ENCODE measurements at places on chromosomes 1 and 21.

DNA sequence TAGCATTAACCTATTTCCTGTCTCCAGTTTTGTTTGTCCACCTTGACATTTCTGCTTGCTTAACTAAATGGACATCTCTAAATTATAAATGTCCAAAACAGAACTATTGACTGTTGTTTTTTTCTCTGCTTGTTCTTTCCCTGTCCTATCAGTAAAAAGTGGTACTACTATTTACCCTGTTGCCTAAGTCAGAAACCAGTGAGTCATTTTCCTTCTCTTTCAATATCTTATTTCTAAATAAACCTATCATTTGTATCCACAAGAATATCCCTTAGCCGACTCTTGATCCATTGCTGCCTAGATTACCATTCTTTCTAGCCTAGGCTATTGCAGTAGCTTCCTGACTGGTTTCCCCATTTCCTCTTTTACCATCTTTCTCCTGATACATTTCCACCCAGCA is 22.5 kb downstream of the MIER1 start:
- DNase-seq: no peak

- DNase-seq: no peak
Observed at GRCh38 chr1:1032424-1032823, 12.5 kb downstream of the AGRN start.

DNA sequence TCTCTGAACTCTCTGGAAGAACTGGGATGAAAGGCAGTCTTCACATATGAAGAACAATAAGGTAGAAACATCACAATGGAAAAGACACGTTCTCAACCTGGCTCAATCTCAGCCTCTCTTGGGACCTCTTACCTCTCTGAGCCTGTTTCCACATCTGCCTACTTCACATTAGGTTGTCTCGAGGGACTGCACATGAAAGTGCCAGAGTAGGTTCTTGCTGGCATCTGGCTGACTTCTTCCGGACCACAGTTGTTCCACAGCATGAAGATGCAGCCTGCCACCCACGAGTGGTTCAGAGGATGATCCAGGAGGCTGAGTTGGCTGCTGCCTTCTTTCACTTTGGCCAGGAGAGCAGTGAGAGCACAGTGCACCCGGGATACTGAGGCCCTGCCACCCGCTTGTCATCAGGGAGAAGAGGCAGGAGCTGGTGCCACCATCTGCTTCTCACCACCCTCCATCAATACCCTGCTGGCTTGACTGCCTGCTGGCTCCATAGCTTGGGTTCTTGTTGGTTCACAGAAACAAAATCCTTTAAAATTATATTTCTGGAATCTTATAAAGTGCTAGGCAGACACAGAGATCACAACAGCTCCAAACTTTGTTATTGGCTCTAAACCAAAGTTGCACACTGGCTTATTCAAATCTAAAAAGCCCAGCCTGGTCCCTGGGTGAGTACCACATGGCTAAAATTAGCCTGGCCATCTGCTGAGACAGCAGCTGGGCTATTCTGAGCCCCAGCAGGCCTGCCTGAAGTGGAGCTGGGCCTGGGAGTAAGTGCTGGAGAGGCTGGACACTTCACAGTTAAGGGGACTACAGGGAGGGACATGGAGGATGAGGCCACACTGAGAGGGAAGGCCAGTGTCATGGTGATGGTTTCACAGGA is 46.9 kb upstream of the LIN9 start:
- DNase-seq: no peak

DNA sequence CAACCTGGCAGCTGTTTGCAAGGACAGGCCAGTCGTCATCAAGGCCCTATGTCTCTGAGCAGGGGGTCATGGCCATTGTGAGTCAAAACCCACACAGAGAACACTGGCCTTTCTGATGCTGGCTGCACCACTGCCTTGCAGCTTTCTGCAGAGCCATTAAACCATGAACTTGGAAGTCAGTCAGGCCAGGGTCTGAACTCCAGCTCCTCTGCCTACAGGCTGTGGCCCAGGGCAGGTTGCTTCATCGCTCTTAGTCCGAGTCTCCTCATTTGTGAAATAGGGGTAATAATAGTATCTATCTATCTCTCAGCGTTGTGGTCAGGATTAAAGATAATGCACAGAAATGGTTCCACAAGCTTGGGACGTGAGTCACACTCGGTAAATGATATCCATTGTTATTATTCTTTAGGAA is 35.8 kb upstream of the HIVEP3 start:
- no peak for DNase-seq

GRCh38 chr1:101073836-101074235 is 48.3 kb upstream of the DPH5 start:
- DNase-seq: no peak

- no peak for DNase-seq
Observed at GRCh38 chr1:53110370-53111072, 31.9 kb downstream of the SLC1A7 start.

DNA sequence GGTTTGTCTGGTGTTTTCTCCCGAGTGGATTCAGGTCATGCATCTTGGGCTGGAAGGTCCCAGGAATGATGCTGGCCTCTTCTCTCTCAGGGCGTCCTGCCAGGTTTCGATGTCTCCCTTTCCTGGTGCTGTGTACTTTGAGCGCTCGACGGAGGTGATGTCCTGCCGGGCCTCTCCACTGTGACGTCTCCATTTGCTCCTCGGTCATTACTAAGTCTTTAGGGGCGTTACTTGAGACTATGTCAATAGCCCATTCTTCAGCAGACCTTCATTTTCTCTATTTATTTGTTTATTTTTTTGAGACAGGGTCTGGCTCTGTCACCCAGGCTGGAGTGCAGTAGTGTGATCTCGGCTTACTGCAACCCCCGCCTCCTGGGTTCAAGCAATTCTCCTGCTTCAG is 37.2 kb upstream of the TNFRSF1B start:
- no peak for DNase-seq

- DNase-seq: peak; percentile 32
Observed at GRCh38 chr1:114979278-114979891, 50.2 kb upstream of the TSHB start.

- no peak for DNase-seq
Observed at GRCh38 chr1:30822966-30823581, 65.5 kb upstream of the LAPTM5 start.

DNA sequence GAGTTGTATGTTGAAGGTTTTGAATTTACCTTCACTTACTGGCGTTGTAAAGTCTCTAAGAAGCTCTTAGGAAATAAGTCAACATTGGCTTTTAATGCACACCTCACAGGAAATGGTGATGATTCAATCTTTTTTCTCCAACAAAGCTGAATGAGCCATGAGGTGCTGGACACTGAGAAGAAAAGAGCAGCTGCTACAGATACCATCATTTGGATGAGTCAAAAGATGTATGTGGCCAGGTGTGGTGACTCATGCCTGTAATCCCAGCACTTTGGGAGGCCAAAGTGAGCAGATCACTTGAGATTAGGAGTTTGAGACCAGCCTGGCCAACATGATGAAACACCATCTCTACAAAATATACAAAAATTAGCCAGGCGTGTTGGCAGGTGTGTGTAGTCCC is 3.3 kb upstream of the IL23R start:
- DNase-seq: no peak

- DNase-seq: no peak
Observed at GRCh38 chr1:42429603-42430002, 26.2 kb downstream of the ZMYND12 start.

GRCh38 chr1:185593271-185593670 is 140.9 kb upstream of the HMCN1 start:
- DNase-seq: no peak

DNA sequence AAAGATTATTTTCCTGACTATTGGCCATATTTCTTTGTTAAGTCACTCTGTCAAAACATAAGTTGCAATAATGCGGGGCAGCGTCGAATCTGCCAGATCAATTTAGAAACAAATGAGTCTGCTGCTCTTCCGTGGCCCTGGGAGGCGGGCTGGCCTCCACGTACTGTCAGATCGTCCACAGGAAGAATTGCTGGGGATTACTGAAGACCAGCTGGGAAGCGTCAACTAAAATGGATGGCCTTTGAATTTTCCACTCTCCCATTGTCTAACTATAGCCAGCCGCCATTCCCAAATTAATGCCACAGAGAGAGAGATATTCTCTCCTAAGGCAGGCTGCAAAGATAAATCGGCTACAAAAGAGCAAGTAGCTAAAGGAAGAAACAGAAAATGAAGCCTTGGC is 560.2 kb downstream of the SMYD3 start:
- no peak for DNase-seq

GRCh38 chr1:162663589-162664106 is 31.4 kb downstream of the DDR2 start:
- DNase-seq: no peak

- no peak for DNase-seq
Observed at GRCh38 chr1:31951276-31951675, 13.1 kb upstream of the PTP4A2 start.

DNA sequence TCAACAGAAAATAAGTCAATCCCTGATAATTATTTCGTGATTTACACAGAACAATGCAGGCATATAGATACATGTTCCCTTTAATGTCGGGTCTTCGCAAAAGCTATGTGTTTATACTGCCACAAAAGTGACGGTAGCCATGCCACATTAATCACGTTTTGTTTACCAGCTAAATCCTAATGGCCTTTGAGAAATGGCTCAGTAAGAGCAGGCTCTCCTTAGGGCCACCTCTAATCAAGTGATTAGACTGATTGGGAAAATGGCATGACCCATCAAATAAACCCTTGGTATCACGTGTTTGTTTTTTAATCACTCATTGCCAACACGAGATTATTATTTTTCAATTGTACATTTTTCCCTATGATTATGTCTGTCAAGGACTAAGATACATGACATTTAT is 102.0 kb upstream of the USP25 start:
- DNase-seq: no peak

- peak; percentile 25 for DNase-seq
Observed at GRCh38 chr1:202807451-202807925, 733 bp downstream of the KDM5B start.

GRCh38 chr1:39268112-39268581 is 63.7 kb downstream of the MACF1 start:
- no peak for DNase-seq

GRCh38 chr1:37513795-37514349 is 694 bp downstream of the MEAF6 start:
- peak; percentile 22 for DNase-seq

GRCh38 chr1:5571438-5571837 is 420.8 kb downstream of the NPHP4 start:
- DNase-seq: no peak

- DNase-seq: no peak
Observed at GRCh38 chr1:235951661-235952060, 85.0 kb upstream of the LYST start.

DNA sequence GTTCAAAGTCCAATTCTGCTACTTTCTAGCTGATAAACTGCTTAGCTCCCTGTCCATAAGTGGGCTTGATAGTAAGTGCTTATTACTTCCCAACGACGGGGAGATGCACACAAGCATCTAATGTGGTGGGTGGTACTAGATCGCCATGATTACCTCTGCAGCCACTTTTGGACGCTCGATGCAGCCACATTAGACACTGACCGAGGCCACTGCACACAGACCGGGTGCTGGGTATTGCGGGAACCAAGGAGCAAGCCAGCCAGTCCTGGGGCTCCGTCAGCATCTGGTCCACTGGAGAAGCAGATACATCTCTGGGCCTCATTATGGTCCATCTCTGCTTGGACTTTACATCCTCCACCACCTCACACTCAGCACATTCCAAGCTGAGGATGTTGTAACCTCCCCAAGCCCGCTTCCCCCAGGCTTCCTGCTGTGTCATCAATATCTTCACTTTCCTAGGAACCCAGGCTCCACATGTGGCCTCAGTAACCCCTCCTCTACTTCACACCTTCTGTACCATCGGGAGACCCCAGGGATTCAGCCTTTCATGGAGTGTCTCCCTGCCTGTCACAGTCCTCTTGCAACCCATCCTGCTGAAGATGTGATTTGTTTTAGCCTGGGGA is 48.2 kb downstream of the RHOU start:
- DNase-seq: no peak

- DNase-seq: no peak
Observed at GRCh38 chr1:9728451-9729295, 77.1 kb downstream of the PIK3CD start.

DNA sequence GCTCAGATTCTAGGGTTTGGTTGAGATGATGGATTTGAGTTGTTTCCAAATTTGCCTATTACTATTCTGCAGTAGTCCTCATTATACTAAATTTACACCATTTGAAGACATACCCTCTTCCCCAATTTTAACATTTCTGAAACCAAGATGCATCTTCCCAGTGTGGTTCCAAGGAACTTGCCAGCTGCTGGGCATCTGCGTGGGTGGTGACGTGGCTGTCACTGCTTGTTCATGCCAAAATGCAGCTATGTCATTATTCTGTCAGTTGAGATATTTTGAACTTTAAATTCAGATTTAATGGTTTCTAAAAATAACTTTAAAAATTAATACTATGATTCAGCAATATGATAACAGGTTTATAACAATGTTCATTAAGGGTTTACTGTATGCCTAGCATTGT is 1.2 kb downstream of the ZFP69 start:
- no peak for DNase-seq

DNA sequence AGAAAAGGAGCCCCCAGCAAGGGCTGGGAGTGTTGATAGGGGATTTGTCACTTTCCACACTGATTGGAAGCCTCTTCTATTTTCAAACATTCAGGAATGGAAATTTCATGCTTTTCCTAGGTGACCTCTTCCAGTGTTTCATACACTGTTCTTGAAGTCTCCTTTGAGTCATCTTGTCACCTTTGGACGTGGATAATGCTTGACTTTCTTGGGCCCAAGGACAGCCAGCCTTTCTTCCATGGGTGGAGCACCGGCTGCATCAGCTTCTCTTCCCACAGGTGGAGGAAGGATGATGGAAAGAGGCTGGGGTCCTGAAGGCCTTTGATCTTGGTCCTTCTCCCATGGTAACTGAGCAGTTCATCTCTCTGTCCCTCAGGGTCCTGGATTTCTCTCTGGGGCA is 11.9 kb upstream of the PIGR start:
- no peak for DNase-seq

DNA sequence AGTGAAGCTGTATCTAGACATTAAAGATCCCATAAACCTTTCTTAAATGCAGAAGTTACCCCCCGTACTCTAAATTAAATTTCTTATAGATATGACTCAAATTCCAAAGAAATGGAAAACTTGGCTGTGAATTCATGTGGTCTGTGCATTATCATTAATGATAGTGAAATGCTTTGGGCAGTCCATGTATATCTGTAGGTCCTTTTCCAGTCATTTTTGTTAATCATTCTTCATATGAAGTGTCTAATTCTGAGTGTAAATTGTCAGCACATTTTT is 89.3 kb downstream of the RGL1 start:
- DNase-seq: no peak

DNA sequence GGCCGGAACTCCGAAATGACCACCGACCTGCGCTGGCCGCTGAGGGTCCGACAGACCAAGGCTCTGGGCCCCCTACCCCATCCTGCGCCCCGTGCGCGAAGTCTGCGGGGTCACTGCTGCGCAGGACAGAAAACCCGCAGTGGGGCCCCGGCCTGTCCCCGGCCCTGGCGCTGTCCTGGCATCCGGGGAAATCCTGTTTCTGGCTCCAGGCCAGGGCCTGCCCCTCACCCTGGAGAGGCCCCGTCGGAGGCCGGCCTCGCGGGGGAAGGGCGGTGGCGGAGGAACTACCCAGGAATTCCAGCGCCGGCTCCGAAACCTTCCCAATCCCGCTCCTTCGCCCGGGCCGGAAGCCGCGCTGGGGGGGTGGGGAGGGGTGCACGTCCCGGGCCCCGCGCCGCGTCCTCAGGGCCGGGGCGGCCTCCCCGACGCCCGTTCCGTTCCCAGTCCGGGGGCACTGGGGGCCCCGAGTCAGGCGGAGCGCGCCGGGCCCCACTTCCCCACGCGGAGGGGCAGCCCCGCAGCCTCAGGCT is 77.0 kb downstream of the MORN1 start:
- no peak for DNase-seq

- no peak for DNase-seq
Observed at GRCh38 chr1:205583461-205584130, 48.2 kb downstream of the ELK4 start.

All from activated CD8-positive, alpha-beta memory T cell treated with anti-CD3 and anti-CD28 coated beads for 1 hour (primary cell).